Activated CD4-positive, alpha-beta T cell treated with anti-CD3 and anti-CD28 coated beads for 24 hours (primary cell): ENCODE measurements at places on chromosomes 4 and X.

DNA sequence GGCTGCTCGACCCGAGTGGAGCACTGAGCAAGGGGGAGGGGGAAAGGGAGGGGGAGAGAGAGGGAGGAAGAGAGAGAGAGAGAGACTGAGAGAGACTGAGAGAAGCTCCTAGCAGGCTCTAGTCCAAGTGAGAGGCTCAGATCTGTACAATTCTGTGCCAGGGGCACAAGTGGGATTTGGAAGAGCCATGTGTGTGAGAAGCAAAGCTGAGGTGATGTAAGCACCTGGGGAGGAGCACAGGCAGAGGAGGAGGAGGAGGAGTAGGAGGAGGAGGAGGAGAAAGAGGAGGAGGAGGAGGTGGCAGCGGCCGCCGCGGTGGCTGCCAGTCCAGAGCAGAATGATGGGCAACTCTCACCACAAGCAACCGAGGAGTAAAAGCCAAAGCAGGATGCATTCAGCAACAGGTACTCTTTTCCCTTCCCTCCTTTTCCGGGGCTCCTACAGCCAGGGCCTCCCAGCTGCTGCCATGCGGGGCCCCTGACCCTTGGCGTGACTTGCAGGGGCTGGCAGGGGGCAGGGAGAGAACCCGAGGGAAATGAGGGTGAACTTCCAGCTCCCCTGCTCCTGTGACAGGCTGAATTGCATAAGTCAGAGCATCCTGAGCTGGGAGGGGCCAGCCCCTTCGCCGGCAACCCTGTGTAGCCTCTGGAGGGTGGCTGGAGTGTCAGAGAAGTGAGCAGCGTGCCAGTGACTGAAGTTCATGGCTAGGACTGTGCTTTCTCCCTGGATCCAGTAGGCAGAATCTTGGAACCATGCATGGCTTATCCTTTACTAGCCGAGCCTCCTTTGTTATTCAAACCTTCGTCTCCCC lies 62.2 kb downstream of the RTL5 start:
- DNase-seq = no peak

- no peak for DNase-seq
These were observed 69.7 kb upstream of the TLR3 start for GRCh38 chr4:185999207-185999606.

GRCh38 chr4:59571805-59572430 lies 1628.2 kb upstream of the ADGRL3 start:
- DNase-seq = no peak

GRCh38 chr4:40473578-40474388 lies 138.7 kb downstream of the CHRNA9 start:
- DNase-seq = no peak

- DNase-seq = no peak
These were observed 11.8 kb downstream of the DIAPH2 start for GRCh38 chrX:96696462-96696861.

- no peak for DNase-seq
These were observed 24.8 kb downstream of the CCNI start for GRCh38 chr4:77050962-77051361.

DNA sequence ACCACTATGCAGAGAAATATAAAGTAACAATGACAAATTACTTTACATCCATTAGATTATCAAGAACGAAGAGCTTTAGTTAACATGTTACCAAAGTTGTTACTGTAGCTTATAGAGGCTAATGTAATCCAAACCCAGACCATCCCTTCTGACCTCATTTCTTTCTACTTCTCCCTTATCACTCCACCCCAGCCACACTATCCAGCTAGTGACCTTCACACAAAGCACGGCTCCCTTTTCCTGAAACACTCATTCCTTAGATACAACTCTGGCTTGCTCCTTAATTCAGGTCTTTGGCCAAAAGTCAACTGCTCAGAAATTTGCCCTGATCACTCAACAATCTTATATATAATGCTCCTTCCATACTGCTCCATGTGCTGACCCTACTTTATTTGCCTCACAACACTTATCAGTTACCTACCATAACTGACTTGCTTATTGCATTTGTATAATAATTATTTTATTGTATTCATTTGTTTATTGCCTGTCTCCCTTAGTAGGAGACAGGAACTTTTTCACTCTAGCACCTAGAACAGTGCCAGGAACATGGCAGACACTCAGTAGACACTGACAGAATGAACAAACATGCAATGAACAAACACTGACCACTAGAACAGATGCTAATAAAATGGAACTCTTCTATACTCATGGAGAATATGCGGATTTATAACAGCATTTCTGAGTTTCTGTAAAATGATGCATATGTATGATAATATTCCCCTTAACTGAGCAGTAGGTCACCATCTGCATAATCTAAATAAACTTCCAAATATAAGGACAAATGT lies 67.6 kb downstream of the EIF4E start:
- DNase-seq = no peak

DNA sequence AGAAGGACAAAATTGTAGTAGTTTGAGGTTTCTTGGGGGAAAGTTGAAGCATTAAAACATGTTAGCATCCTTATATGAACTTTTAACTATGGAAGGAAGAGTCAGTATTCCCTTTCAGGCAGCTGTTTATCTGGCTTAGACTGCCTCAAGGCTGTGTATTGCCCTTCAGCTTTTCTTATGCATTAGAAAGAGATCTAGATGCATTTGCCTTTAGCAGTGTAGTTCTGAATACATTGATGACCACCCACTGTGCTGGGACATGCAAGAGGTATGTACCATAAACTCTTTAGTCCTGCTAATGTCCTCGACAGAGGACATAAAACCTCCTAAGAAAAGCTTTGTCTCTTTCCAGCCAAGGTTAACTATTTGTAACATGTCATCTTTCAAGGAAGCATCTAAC lies 2.9 kb downstream of the FAM200B start:
- no peak for DNase-seq

GRCh38 chr4:126144543-126145237 lies 829.9 kb downstream of the FAT4 start:
- DNase-seq = no peak
